ENCODE measurements at places on chromosomes 4 and X.

- DNase-seq: no peak
These were observed 37.3 kb upstream of the TRIM2 start for GRCh38 chr4:153166716-153167501.

- no peak for DNase-seq
These were observed 111.3 kb upstream of the ATP8A1 start for GRCh38 chr4:42768125-42768748.

DNA sequence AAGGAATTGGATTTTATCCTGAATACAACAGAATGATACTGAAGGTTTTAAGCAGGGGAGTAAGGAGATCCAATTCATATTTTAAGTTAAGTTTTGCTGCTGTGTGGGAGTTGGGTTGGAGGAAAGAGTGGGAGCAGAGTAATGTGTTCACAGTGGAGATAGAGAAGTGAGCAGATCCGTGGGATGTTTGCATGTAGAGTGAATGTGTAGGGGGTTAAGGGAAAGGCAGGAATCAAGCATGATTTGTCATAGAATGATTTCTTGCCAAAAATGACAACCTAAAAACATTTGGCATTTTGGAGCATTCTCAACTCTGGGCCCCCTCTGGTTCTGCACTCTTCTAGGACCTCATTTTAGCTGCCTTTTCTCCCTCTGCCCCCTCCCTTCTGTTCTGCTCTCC is 76.6 kb downstream of the ARHGAP10 start:
- no peak for DNase-seq

GRCh38 chr4:156685308-156685707 is 286.3 kb downstream of the PDGFC start:
- no peak for DNase-seq

DNA sequence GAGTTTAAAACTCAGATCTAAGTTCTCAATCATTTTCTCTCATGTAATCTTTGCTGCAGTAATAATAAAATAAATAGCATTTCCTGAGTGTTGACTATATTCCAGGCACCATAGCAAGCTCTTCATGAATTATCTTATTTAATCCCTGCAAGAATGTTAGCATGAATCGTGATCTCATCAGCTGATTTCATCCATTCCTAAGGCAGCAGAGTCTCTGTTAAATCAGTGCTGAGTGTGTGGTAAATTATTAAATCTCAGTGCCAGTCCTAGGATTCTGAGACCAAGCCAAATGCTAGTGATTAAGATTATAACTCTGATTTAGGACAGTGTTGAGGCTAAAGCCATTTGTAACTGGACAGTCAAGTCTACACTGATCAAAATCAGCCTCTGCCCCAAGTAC is 240.3 kb upstream of the TAPT1 start:
- DNase-seq: no peak

- no peak for DNase-seq
These were observed 34.5 kb upstream of the FAM9C start for GRCh38 chrX:13078739-13079444.

DNA sequence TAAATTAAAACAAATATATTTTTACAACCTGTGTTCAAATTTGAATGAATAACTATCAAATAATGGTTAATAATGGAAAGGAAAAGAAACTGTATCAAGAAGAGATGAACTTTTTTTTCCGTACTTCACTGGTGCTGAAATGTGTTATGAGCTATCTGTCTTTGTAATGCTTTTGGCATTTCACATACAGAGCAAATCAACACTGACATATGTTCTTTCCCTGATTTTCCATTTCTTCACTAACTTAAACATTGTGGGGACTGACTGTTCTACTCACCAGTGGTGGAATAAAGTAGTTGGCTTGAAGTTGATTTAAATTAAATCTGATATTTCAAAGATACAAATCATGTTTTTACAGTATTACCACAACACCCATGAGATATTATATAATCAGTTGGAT is 304.0 kb upstream of the BMP3 start:
- no peak for DNase-seq

- DNase-seq: no peak
These were observed 118.5 kb downstream of the RBM47 start for GRCh38 chr4:40511036-40511614.

- DNase-seq: no peak
These were observed 49.1 kb downstream of the SMC1A start for GRCh38 chrX:53373307-53373706.

GRCh38 chr4:37889849-37890800 is 759 bp upstream of the TBC1D1 start:
- no peak for DNase-seq

- no peak for DNase-seq
These were observed 33.6 kb upstream of the KDR start for GRCh38 chr4:55158957-55159356.

GRCh38 chr4:2977211-2978088 is 14.1 kb downstream of the GRK4 start:
- DNase-seq: no peak

DNA sequence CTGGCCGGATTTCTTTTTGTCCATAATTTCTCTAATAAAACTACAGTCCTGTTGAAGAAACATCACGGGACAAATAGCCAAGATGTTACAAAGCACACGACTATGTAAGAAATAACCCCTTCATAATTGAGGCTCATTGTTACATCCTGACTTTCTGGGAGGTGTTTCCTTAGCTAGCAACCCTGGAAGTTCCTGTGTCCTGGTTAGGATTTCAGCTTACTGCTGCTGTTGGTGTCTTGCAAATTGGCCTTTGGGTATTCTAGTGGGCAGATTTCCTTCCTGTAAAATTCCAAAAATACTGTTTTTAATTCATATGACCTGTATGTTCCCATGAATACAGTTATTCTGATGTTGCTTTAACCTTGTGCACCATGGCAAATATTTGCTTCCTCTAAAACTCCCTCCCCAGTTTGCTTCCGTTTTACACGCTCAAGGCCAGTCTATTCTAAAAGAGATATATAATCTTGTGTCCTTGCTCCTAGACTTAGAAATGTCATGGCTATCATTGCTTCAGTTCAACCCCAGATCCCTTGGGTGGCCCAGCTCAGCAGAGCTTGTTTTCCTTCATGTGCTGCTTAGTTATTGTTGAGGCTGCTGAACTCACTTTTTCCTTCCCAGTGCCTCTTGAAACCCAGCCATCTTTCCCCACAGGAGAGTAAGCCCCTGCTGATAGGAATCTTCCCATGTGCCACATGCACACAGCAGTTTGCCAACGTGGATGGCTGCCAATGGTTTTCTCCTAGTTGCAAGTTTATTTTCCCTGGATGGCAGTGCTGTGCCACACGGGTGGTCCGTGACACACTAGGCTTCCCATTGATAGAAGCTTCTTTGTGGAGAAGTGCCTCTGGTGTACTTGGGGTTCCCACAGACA is 75.8 kb downstream of the TSPAN7 start:
- DNase-seq: no peak

GRCh38 chr4:65510976-65511375 is 159.3 kb downstream of the EPHA5 start:
- no peak for DNase-seq

DNA sequence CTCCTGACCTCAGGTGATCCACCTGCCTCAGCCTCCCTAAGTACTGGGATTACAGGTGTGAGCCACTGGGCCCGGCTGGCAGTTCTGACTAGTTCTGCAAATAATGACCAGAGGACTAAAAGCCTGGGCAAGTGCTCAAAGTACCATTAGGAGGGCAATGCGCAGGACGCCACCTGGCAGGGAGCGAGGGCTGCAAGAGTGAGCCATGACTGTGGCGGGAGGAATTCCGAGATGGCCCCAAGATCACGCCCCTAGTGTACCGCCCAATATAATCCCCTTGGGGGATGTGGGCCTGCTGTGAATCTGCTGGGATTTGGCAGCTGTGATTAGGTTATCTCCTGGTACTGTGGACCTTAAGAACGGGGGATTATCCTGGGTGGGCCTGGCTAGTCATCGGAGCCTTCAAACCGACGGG is 26.2 kb upstream of the GPR78 start:
- DNase-seq: no peak

GRCh38 chr4:180106122-180106521 is 2137.1 kb upstream of the TENM3 start:
- no peak for DNase-seq

DNA sequence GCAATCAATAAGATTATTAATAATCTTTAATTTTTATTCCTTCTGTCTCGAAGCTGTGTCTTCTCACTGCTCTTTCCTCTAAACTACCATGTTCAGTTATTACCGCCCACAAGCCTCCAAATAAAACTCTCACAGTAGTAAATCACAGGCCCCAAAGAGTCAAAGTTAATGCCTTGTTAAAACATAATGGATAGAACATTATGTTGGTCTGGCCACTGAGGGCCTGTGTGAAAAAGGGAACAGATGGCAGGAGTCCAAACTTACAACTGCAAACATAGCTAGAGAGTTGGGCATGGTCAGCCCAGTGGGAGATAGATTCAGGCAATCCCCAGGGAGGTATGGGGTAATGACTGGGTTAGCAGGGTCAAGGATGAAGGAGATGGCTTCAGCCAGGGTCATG is 84.6 kb upstream of the TNIP3 start:
- DNase-seq: no peak

DNA sequence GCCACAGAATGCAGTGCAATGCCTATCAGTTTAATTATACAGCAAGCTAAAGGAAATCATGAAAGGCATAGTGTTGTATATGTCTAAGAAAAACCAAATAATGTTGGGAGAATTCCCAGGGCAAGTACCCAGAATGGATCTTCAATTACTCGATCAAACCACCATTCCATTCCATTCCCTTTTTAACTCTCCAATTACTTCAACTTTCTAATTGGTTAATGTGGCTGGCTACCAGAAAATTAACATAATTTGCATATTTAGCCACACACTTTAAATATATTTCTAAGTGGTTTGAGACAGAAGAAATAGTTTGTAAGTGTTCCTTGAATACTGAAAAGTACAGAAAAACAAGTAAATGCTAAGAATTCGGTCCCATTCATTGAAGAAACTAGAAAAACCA is 111.5 kb upstream of the NAP1L5 start:
- DNase-seq: no peak

GRCh38 chr4:41296995-41297394 is 40.3 kb downstream of the UCHL1 start:
- DNase-seq: no peak

DNA sequence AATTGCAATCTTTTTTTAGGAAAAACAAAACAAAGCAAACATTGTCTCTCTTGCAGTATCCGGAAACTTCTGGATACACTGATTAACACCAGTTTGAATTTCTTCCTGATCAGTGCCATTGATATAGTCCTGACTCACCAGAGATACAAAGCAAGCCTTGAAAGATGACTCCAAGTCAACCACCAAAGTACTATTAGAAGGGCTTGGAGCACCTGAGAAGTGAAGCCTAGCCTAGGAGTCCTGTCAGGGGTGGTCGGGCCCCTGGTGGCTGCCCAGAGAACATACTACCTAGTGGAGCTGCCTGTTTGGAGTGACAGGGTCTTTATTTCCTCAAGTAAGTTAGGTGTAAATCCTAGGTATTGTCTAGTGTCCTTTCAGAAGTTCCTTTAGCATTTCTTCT is 593.2 kb downstream of the ZNF674 start:
- no peak for DNase-seq

DNA sequence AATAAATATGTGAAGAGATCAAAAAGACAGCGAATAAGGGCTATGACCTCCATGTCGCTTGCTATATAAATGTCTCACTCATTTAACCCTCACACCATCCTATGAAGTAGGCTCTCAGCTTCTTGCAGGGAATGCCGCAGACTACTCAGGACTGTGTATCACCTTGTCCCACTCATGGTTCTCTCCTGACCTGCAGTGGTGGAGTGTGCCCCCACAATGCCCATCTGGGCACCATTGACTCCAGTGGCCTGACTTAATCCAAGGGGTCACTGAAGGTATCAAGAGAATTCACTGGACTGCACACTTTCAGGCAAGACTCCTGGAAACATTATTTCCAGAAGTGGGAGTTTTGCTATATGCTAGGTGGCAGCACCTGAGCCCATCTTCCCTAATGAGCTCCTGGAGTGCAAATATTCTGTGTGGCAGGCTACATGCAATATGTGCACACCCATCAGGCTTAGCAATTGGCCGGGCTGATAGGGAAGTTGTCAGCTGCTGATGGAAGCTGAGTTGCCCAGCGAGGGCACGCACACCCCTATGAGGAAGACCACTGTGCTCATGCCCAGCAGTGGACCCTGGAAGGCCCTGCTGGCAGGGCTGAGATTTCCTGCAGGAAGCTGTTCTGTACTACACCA is 8.2 kb upstream of the EFNB1 start:
- no peak for DNase-seq

- DNase-seq: no peak
These were observed 819 bp downstream of the NSG1 start for GRCh38 chr4:4387531-4388310.

DNA sequence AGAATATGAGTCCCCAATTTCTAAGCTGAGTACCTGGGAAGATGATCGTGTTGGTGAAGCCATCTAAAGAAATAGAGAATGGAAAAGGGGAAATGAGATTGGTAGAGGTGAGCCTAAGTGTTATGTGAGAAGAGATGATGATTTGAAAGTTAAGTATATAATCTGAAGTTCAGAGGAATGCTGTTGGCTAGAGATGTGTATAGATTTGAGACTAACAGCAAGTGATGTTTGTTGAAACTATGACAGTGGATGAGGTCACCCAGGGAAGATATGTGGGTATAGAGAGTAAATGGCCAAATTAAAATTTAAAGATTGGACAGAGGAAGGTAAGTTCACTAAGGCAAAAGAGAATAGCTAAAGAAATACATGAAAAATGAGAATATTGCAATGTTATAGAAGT is 324.2 kb downstream of the MAPK10 start:
- DNase-seq: no peak

DNA sequence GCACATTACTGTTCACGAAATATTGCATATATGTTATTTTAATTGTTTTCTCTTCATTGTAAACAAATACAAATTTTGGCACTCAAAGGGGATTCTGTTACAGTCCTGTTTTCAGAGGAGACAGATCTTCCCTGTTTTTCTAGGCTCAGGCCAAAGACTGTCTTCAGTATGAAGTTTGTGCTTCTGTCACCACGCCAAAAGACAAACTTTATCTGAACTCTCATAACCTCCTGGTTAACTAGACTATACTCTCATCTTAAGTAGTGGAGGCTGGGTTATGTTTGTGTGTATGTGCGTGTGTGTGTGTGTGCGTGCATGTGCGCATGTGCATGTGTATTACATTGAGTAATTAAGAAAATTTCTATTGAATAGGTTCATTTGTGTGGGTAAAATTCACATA is 676.8 kb upstream of the HS3ST1 start:
- DNase-seq: no peak

- no peak for DNase-seq
These were observed 54.5 kb downstream of the FAM184B start for GRCh38 chr4:17726911-17727310.

DNA sequence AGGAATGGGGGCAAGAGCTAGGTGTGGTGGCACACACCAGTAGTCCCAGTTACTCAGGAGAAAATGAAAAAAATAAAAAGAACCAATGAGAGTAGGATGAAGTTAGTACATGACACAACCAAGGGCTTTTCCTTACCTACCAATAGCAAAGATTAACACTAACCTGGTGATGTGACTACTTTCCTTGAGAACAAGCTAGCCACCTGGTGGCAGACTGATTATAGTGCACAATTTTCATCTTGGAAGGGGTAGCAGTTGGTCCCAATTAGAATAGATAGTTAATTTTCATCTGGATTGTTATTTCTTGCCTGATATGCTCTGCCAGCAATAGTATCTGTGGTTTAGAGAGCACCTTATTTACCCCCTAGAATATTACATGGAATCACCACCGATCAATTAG is 1216.8 kb upstream of the PABPC4L start:
- DNase-seq: no peak
